ENCODE measurements at places on chromosomes 3 and 15. TPM values are rescaled to one million over a fixed set of nuclear protein-coding genes. Genes with fewer than 3 reads are reported as not detected.

Gene APH1B
- total RNA-seq, result 9.8 TPM

Gene NT5DC2
- 158 TPM for total RNA-seq

Gene RRP9
- 21.3 TPM for total RNA-seq

Gene EIF4G1
- 272 TPM for total RNA-seq

All from pericardium fibroblast (primary cell).